ENCODE measurements at places on chromosomes 1 and 21. TPM values are rescaled to one million over a fixed set of nuclear protein-coding genes. Genes with fewer than 3 reads are reported as not detected.
A peak's percentile ranks its signal among the peaks of the same experiment; 100 is the strongest.

DNA sequence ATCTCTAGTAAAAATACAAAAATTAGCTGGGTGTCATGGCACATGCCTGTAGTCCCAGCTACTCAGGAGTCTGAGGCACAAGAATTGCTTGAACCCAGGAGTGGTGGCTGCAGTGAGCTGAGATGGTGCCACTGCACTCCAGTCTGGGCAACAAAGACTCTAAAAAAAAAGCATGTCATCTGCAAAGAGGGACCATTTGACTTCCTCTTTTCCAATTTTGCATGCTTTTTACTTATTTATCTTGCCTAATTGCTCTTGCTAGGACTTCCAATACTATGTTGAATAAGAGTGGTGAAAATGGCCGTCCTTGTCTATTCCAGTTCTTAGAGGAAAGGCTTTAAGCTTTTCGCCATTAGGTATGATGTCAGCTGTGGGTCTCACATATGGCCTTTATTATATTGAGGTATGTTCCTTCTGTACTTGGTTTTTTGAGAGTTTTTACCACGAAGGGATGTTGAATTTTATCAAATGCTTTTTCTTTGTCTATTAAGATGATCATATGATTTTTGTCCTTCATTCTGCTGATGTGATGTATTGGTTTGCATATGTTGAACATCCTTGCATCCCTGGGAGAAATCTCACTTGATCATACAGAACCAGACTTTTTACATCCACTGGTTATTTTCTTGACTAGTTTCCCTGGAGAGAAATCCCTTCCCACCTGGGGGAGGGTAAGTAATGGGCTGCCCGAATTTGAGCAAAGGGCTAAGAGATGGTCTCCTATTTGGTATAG, 17.0 kb upstream of the RAP1GAP start:
- no peak for DNase-seq

- DNase-seq: no peak
These were observed 34.4 kb downstream of the C21orf91 start for GRCh38 chr21:17784604-17785402.

The RNF2 gene
- total RNA-seq: 54.5 TPM

The PPIAL4G gene
- 0.09 TPM for total RNA-seq

The DCST1 gene
- not detected for total RNA-seq

DNA sequence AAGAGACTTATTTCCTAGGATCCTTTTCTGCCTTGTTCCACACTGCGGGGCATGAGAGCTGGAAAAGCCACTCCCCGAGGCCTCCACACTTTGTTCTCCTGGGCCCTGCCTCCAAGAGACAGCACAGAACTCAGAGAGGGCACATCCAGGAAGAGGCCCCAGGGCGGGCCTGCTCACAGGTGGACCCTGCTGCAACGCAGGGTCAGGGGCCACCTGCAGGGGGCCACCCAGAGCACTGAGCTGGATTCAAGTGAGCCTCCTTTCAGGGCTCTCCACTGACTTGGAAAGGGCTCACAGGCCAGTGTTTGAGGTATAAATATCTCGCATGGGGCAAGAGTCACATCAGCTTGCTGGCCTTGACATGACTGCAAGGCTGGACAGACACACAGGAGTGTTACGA, 4.8 kb downstream of the RGS16 start:
- DNase-seq: peak; percentile 60

- DNase-seq: no peak
These were observed 11.7 kb downstream of the SELL start for GRCh38 chr1:169699707-169700106.

- no peak for DNase-seq
These were observed 21.3 kb downstream of the IFI16 start for GRCh38 chr1:159030877-159031447.

GRCh38 chr1:239976130-239976968, 115.3 kb upstream of the FMN2 start:
- DNase-seq: peak; percentile 71

DNA sequence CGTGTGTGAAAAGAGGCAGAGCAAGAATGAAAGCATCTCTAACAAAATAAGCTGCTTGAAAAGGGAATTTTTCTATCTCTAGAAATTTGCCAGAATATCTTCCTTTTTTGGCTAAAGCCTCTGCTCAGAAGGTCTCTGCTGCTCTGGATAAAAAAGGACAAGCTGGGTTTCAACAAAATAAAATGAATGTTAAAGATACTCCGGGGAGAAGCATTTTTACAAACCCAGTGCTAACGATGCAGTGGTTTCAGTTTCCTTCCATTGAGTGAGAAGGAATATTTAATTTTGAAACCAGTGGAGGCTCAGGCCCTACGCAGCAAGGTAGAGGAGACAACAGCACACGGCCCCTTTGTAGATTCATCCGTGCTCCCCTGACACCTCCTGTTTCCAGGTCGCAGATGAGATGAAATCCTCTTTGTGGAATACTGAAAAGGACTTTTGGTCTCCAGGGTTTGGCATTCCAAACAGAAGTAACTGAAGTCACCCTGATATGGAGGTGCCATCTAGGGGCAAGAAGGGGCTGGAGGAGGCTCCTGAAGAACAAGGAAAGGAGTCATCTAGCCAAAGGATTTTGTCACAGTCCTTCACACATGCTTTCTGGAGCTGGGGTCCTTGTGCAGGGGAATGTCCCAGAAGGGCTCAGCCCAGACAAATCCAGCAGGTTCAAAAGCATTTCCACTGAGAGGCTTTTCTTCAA, 65.7 kb upstream of the SYT6 start:
- DNase-seq: peak; percentile 53

DNA sequence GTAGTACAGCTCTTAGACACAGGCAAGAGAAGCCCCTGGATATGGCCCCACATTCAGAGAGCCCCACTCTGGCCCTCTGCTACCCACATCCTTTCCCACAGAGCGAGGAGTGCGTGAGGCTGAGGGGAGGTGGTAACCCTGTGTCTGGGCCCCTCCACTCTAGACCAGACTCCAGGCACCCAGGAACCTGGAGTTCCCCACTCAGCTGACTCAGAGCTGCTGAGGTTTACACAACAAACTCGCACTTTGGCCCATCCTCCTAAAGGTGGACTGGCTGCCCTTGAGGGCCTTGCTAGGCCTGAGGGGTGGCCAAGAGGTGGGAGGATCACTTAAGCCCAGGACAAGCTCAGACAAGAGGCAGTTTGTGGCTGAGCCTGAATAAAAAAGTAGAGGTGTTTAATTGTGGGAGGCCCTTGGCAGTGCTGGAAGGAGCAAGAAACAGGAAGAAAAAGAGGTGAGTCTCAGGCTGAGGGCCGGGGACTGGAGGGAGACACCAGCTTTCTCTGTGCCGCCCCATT, 10.7 kb downstream of the MR1 start:
- DNase-seq: no peak

The FCAMR gene
- total RNA-seq: not detected

The ACTL8 gene
- 0.15 TPM for total RNA-seq

GRCh38 chr1:39416609-39417008, 74.8 kb upstream of the BMP8A start:
- DNase-seq: no peak

The OR10Z1 gene
- not detected for total RNA-seq

DNA sequence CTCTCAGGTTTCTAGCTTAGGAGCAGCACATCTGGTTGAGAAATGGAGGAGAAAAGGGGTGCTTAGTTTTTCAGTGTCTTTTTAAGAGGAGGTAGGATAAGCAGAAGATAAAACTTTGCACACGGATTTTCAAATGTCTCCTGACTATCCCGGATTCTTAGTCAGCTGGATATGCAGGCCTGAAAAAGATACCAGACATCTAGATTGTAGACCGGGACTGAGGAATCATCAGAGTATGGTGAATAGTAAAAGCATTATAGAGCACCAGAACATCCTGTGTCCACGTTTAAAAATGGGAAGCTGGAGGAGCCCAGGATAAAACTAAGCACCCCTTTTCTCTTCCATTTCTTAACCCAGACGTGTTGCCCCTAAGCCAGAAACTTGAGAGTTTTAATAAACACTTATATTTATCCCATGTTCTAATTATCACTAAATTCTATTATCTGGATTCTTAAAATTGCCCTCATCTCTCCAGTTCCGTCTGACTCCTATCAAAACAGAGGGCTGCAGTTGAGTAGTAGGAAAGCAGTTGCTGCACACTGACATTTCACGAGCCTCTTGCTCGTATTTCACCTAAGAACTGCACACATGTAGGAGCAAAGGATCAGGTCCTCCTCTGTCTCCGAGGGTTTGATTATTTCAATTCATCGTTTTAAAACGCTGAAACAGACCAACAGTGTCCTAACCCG, 609 bp downstream of the PIGK start:
- no peak for DNase-seq

GRCh38 chr1:246306415-246307037, 200.6 kb downstream of the SMYD3 start:
- peak; percentile 26 for DNase-seq

The SYTL1 gene
- total RNA-seq: 7.9 TPM

GRCh38 chr1:98903261-98903660, 101.4 kb downstream of the PLPPR5 start:
- no peak for DNase-seq

DNA sequence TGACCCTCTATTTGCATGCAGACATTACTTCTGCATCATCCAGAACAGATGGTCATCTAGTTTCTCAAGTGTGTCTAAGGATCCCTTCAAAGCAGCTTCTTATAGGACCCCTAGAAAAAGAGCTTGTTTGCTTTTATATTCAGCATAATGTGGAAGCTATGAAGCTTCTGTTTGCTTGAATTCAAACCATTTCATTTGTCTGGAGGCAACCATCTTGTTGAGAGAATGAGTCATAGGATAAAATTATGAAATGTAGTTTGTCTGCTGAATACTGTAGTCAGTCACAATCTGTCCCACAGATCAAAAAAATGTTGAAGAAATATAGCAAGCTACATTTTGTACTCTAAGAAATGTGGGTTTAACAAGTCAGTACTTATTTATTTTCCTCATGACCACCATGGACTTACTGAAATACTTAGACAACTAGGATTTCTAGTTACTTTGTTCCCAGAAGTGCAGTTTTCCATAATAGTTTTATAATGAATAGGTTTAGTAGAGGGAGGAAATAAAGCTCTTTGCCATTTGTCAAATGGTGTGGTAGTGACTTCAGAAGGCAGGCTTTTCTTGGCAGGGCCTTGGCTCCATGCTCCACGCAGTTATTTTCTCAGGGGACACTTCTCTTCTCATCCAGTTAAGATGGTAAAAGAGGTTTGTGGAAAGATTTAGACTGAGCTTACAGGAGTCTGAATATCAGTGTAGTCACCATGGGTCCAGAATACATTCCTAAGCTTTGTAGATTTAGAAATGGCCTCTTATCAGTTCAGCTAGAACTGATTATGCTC, 74.8 kb upstream of the DEPDC1 start:
- DNase-seq: no peak

The FMO5 gene
- total RNA-seq: 0.28 TPM

The CHD5 gene
- 0.17 TPM for total RNA-seq

GRCh38 chr1:182119631-182120030, 58.1 kb upstream of the ZNF648 start:
- no peak for DNase-seq

Measured in neural progenitor cell (in vitro differentiated cells).